ENCODE measurements at places on chromosomes 4 and X. TPM values are rescaled to one million over a fixed set of nuclear protein-coding genes. Genes with fewer than 3 reads are reported as not detected.

The KLF3 gene
- total RNA-seq, result 22.4 TPM

The FRG2 gene
- not detected for total RNA-seq

The VCX gene
- not detected for total RNA-seq

The TXK gene
- 3.8 TPM for total RNA-seq

- peak; percentile 9 for DNase-seq
Measured at GRCh38 chrX:15816886-15817285, 26.6 kb downstream of the ZRSR2 start.

Data from hematopoietic multipotent progenitor cell (in vitro differentiated cells).